ENCODE measurements at places on chromosomes 4 and X.

DNA sequence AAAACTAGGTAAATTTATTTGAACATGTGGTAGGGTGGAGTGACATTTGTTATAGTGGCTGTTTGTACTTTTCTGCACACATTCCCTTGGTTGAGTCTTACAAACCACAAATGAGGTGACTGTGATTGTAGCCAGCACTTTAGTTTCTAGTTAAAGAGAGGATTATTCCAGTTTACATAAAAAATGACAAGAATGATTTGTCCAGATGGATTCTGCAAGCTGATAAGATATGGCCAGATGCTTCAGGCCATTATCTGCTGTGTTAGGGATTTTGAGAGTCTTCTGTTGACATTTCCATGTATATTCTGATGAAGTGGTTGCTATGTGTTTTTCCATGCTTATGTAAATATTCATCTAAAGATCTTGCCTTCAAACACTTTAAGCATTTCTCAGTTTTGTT is 31.0 kb upstream of the PDE5A start:
- no peak for DNase-seq

DNA sequence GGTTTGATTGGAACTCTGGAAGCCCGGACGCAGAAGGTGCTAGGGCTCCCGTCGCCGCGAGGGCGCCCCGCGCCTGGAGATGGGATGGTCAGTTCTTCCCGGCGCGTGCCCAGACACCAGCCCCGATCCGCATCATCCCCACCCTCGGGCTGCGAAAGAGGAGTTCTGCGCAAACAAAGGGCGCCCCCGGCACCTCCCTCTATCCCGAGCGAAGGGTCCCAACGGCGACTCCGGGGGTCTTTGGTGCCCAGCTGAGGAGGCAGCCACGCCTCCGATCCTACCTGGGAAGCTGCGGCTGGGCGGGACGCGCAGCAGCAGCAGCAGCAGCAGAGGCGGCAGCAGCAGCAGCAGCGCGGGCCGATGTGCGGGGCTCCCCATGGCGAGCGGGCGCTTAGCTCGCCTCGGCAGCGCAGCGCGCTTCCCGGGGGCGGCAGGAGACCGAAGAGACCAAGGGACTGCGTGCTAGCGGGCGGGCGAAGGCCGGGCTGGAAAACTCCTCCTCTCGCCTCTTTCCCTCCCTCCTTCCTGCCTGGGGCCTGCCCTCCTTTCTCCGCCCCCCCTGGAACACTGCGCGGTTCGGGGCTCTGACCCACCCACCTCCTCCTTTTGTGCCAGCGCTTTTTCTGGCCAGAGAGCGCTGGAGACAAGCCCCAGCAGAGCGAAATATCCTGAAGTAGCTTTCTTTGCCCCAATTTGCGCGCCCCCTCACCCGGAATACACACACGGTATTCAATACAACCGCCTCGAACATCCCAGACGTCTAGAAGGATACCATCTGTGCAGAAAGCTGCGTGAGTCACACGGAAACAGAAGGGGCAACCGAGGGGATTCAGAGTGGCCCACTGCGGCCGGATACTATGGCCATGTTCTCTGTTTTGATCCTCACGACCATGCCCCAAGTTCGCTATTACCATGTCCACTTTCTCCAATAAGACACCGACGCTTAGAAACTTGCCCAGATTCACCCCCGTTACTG is at the start of gene SRPX:
TSS of gene SRPX (minus strand) at position 457 of the 976 bp plus-strand sequence. CDS start at position 378, 79 bp downstream.
- DNase-seq, result peak; percentile 79

- DNase-seq, result no peak
Measured at GRCh38 chrX:81708487-81708886, 506.6 kb downstream of the SH3BGRL start.

GRCh38 chr4:88587306-88587705 is 5.0 kb upstream of the HERC3 start:
- DNase-seq, result no peak

DNA sequence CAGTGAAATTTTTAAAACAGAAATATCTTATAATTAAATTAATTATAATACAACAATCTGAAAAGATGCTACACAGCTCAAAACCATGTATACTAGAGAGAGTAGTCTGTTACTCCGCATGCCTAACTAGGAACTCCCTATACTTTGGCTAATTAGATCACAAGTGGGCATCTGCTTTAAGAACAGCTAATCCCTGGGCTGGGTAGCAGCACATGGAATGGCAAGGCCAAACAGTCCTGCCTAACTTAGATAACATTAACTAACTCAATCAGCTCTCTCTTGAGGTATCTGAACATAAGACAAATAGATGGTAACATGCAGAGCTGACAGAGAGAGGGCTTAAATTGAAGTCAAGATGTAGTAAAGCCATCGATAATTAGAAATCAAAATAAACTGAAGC is 9.9 kb downstream of the CHIC2 start:
- no peak for DNase-seq

GRCh38 chrX:56751071-56751470 is 22.0 kb downstream of the NBDY start:
- DNase-seq, result no peak

- no peak for DNase-seq
Measured at GRCh38 chrX:5236749-5237148, 991.9 kb downstream of the NLGN4X start.

- DNase-seq, result no peak
Measured at GRCh38 chr4:25172961-25173915, 13.0 kb upstream of the SEPSECS start.

DNA sequence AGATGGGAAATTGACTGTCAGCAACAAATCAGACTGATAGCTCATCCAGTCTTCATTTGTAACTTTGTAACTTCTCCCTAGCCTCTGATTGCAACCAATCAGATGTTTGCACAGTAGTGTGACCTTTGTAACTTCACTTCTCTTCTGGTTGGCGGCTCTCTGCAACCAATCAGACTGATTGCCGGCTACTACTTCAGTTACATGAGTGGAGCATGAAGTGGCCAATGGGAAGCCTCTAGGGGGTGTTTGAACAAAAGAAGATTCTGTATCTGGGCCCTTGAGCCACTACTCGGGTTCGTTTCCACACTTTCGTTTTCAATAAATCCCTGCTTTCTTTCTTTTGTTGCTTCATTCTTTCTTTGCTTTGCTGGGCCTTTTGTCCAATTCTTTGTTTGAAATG is 1285.8 kb downstream of the TECRL start:
- no peak for DNase-seq

DNA sequence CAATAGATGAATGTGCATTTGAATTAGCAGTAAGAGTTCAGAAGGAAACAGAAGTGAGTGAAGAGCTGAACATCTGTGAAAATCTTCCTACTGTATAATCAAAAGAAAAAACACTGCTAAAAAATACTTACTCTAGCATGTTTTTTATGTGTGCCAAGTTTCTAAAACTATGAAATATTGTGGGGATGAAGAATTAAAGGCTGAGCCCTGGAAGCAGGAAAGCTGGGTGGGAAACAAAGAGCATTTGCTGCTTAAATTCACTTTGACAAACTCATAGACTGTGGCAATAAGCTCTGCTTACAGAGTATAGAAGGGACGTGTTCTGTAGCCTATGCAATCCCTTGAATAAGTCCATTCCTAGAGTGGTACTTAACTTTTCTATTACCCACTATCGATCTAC is 261.7 kb downstream of the ANKRD50 start:
- DNase-seq, result no peak

GRCh38 chr4:29467044-29467717 is 1253.0 kb upstream of the PCDH7 start:
- DNase-seq, result no peak

- DNase-seq, result no peak
Measured at GRCh38 chr4:36786519-36786918, 458.0 kb upstream of the NWD2 start.

DNA sequence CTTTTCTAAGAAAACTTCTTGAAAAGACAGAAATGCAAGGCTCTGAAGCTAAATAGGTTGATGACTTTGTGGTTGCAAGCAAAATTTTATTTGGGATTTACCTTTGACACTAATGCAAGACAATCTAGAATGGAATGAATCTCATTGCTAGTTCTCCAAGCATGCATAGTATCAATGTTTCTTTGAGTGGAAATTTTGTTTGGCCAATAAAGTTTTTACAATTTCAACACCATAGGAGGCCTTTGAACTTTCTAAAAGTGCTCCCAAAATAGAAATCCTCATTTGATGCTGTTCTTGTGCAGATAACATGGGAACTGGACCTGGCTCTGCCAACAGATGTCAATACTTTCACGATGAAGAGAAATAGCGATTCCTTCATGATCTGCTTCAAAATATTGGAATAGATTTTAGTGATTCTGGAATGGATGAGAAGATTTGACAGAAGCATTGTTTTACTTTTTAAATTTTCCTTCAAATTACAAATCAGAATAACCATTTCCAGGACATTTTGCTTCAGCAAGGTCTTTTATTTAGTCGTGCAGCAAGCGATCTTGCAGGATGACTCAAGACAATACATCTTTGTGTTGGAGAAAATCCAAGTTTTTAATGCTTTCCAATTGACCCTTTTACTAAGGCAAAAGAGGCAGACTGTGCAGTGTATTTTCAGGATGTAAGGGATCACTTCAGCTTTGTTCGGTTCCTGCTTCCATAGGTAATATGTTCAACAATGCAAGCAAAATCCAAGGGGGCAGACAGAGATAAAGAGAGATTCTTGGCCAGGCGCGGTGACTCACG is 51.7 kb upstream of the OTUD4 start:
- DNase-seq, result peak; percentile 62

DNA sequence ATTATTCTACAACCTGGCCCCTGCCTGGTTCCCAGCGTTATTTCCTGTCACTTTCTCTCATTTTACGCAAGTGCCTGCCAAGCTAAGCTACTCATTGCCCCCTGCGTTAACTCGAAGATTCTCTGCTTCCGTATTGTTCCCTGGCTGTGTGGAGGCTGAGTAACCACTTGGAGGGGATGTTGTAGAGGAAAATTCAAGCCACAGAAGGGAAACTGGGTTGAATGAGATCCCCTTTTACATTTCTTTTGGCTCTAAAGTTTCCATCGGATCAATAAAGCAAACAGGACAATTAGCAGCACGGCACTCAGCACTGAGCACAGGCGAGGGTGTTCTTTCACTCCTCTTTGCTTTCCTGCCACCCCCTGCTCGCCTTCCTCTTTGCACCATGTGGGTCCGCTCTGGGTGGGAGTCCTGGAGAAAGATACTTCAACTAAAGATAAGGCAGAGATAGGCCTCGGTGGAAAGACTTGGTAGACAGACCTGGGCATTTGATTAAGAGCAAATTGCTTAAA is 4.2 kb upstream of the TMSB4X start:
- DNase-seq, result peak; percentile 22

GRCh38 chr4:6018331-6018730 is at the start of gene C4orf50:
Gene C4orf50, minus strand, starts transcription at chr4:6018431.
- DNase-seq, result no peak

- no peak for DNase-seq
Measured at GRCh38 chr4:101205916-101206315, 141.4 kb downstream of the PPP3CA start.

- no peak for DNase-seq
Measured at GRCh38 chr4:2399216-2399615, 19.2 kb downstream of the ZFYVE28 start.

DNA sequence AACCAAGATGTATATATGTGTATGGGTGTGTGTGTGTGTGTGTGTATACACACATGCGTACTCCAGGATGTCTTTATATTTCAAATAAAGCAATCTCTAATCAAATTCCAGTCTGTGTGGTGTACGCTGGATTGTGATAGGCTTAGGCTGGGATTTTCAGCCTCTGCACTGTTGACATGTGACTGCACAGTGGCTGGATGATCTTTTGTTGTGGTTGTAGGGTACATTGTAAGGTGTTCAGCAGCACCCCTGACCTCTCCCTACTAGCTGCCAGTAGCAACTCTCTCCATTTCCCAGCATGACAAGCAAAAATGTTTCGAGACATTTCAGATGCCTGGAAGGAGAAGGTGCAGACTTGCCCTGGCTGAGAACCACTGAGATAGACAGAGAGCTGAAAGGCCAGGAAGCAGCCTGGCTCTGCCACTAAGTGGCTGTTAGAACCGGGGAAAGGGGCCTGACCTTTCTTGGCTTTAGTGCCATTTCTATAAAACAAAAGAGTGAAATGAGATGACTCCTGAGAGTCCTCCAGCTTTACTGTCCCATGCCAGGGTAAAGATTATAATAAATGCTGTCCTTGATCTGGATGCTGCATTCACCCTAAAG is 10.5 kb downstream of the PGM2 start:
- peak; percentile 12 for DNase-seq

DNA sequence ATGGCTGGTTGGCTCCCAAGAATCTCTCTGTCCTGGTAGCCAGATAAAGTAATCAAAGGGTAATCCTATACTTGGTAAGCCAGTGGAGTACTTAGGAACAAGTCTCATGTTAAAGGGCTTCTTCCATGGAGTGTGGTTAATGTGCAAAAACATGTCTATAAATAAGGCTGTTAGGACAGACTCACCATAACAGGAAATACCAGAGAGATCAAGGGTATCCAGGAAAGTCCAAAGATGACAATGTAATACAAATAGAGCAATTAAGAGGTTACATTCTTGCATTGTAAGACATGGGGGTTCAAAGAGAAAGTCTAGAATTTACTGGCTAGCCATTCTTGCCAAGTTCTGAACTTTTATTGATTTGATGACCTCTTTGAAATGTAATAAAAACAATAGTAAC is 61.9 kb upstream of the ZCCHC13 start:
- DNase-seq, result peak; percentile 44

- DNase-seq, result no peak
Measured at GRCh38 chr4:14008494-14008893, 381.0 kb upstream of the BOD1L1 start.

DNA sequence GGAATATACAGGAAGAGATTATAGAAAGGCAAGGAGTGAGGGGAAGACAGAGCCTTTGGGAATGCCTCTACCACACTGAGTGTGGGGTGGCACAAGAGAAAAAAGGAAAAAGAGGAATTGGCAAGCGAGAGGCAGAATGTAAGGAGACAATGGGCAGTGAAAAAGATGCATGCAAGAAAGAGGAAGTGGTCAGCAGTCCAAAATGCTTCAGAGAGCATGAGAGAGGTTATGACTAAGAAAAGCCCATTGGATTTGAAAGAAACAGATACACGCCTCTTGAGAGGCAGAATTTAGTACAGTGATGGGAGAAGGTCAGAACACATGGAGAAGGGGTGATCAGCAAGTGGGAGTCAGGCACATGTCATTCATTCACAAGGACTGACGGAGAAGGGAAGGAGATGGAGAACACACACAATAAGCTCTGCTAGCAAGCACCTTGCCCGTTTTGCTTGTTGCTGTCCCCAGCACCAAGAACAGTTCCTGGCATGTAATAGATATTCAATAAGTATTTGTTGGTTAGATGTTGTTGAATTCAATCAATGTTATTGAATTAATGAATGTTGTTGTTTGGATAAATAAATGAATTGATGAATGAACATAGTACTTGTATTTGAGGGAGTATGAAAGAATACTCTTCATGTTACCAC is 6.3 kb downstream of the DCHS2 start:
- no peak for DNase-seq

DNA sequence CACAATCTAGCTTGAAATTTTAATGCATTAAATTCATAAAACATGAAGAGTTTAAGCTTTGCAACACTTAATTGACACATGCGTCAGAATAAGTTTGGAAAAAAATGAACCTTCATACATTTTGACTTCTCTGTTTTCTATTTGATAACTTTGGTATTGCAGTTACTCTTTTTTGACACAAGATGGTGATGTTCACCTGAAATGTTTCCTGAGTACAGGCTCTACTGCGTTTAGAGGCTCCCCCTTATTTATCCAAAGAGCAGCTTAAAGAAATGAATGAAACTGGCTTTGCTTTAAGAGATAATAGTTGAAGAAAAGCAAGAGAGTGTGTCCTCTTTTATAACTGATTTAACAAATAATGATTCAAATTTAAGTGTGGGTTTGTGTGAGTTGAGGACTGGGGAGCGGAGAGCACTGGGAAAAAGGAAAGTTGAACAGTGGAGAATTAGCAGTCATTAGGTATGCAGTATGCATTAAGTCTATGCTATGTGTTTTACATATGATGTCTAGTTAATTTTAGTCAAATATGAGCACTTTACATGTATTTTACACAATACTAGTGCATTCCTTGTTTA is 180.6 kb upstream of the NUDT6 start:
- DNase-seq, result peak; percentile 50

- no peak for DNase-seq
Measured at GRCh38 chrX:1535241-1536041, 1.5 kb downstream of the P2RY8 start.
